ENCODE measurements at places on chromosomes 1 and 21.

GRCh38 chr1:187641907-187642306 is 813.2 kb downstream of the PLA2G4A start:
- no peak for DNase-seq

GRCh38 chr1:8987881-8988617 is 38.2 kb downstream of the SLC2A7 start:
- DNase-seq = no peak

DNA sequence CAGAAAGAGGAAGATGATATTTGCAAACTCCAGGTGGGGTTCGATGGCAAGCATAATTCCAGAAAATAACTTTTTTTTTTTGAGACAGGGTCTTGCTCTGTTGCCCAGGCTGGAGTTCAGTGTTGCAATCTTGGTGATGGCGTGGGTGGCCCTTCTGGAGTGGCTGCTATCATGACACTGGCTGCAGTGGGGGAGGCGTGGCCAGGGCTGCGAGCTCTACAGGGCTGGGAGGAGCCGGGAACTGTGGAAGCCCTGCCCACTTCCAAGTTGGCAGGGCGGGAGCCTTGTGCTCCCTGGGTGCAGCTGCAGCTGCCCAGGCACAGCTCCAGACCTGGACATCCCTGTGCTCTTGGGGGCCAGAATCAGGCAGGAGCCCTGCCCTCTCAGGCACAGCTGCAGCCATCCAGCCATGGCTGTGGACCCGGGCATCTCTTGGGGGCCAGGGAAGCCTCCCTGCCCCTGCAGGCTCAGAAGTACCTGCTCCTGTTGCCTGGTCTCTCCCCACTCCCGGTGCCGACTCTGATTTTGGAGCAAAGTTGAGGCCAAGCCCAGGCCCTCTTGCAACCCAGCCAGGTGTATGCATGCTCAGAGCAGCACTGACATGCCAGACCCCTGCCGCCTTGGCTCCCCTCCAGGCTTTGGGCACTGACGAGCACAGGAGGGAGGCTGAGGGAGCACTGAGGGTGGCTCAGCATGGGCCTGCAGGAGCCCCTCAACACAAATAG is 7.2 kb upstream of the BCL10 start:
- DNase-seq = no peak

DNA sequence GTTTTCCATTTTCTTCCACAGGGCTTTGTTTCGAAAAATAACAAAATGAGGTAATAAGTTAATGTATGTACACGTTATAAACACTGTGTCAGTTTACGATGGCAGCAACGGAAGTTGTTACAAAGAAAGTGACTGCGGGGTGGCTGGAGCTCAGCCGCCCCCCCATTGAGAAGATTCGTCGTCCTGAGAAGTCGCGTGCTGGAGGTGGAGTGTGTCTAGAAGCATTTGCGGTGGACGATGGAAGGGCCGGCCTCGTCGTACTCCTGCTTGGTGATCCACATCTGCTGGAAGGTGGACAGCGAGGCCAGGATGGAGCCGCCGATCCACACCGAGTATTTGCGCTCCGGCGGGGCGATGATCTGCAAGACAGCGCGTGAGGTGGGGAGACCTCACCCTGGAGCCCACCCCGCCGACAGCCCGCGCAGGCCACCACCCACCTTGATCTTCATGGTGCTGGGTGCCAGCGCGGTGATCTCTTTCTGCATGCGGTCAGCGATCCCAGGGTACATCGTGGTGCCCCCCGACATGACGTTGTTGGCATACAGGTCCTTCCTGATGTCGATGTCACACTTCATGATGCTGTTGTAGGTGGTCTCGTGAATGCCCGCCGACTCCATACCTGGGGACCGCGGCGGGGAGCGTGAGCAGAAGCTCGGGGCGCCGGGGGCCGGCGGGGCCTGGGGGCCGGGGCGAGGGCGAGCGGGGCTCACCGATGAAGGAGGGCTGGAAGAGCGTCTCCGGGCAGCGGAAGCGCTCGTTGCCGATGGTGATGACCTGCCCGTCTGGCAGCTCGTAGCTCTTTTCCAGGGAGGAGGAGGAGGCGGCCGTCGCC is 2.4 kb downstream of the ACTA1 start:
- no peak for DNase-seq

GRCh38 chr1:107548276-107548675 is 407.4 kb downstream of the NTNG1 start:
- no peak for DNase-seq
